NCI-H1092 (cell line): ENCODE measurements at places on chromosomes 16 and 17.

- no peak for DNase-seq
These were observed 321.3 kb downstream of the RBFOX1 start for GRCh38 chr16:7653746-7654461.

GRCh38 chr16:1643521-1643920 is 31.4 kb downstream of the CRAMP1 start:
- DNase-seq, result no peak

DNA sequence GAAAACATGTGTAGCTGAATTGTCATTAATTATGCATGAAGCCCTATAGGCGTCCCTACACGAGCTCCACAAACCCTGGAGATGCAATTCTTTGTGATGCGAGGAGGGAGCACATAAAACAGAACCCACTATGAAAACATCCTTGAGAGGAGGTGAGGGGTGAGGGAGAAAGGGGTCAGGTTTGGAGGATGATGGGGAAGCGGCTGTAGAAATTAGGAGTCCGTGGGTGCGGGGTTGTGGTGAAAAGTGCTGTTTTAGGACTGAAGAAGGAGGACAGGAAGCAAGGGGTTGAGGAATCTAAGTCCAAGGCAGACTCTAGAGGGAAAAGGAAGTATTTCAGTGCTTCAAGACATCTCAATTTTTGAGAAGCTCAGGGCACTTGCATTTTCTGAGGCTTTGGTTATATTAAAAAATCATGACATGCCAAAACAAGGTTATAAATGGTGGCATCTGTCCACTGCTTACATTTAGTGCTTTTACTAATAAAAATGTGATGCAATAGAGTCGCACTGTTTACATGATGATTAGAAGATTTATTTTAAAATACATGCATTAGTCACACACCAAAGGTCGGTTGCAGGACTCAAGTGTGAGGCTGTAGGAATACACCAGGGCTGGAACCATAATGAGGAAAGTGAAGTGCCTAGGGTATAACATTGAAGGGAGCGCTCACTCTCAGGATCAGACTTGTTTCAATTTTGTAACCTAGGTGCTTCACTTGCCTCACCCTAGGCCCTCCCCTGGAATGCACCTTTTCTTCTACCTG is 379.5 kb downstream of the HS3ST4 start:
- no peak for DNase-seq

- no peak for DNase-seq
These were observed 686 bp upstream of the RHOT2 start for GRCh38 chr16:667113-667779.

GRCh38 chr16:75494184-75494583 is 1.1 kb downstream of the CHST6 start:
- no peak for DNase-seq

DNA sequence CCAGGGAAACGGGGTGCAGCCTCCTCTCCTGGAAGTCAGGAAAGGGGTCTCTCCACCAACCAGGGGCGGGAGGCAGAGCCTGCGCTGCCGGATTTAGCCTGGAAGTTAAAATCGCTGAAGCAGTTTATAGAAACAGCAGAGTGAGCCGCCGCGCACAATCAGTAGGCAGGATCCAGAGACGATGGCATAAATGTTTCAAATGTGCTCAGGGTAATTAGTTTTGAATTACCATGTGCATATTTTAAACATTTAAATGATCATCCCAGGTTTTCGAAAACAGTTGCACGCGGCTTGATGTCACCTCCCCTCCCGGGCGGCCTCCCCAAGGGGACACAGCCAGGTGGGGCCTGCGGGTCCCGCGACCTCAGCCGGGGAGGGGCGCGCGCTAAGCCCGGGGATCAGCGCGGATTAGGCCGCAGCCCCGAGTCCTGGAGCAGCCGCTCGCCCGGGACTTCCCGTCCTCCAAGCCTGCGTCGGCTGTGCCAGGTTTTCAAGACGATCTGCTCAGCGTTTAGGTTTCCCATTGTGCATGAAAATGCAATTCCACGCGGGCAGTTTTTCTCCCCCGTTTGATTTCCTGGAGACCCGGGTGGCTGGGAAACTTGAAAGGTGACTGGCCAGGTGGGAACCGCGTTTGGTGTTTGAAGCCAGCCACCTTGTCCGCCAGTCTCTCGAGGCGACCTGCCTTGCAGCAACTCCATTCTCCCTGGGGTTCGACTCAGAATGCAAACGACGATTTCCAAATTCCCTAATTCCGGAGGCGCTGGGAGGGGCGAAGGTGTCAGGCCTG is 78.3 kb downstream of the RPA1 start:
- no peak for DNase-seq

DNA sequence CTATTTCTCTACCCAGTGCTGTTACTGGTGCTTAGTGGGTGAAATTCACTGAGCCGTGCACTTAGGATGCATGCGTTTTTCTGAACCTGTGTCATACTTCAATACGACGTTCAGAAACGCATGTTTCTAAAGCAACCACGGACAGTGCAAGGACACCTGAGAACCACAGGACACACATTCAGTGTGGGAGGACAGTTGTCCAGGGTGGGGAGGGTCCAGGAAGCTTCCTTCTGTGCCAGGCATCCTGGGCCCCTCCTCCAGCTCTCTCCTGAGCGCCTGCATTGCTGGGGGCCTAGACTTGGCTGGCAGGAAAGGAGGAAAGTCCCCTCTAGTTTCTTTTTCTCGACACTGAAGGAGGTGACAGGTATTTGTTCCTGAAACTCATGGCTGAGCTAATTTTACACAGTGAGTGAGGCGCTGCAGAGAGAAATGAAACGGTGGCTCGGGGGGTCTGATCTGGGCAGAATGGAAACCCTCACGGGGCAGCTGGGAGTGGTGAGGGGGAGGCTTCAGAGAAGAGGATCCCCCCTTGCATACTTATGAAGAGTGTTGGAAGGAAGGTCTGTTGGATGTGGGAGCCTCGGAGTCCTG is 89.9 kb downstream of the IRF8 start:
- DNase-seq, result no peak

GRCh38 chr17:78738698-78739097 is 43.4 kb downstream of the CYTH1 start:
- no peak for DNase-seq

- DNase-seq, result no peak
These were observed 5.5 kb upstream of the SLFN12L start for GRCh38 chr17:35542990-35543389.
